ENCODE measurements at places on chromosomes 1 and 21.

GRCh38 chr1:206573319-206573718, 38.9 kb downstream of the EIF2D start:
- H3K27ac ChIP-seq, result no peak overlapping the region
- H3K4me3 ChIP-seq, result no peak overlapping the region
- peaks cover 28% of the 10 kb centered on the region for H3K4me1 ChIP-seq
- H3K36me3 ChIP-seq, result no peaks in the 10 kb centered on the region

- no peak overlapping the region for H3K27ac ChIP-seq
- H3K4me1 ChIP-seq, result no peaks in the 10 kb centered on the region
- DNase-seq, result no peak
Observed at GRCh38 chr1:219806642-219807041, 121.7 kb downstream of the SLC30A10 start.

DNA sequence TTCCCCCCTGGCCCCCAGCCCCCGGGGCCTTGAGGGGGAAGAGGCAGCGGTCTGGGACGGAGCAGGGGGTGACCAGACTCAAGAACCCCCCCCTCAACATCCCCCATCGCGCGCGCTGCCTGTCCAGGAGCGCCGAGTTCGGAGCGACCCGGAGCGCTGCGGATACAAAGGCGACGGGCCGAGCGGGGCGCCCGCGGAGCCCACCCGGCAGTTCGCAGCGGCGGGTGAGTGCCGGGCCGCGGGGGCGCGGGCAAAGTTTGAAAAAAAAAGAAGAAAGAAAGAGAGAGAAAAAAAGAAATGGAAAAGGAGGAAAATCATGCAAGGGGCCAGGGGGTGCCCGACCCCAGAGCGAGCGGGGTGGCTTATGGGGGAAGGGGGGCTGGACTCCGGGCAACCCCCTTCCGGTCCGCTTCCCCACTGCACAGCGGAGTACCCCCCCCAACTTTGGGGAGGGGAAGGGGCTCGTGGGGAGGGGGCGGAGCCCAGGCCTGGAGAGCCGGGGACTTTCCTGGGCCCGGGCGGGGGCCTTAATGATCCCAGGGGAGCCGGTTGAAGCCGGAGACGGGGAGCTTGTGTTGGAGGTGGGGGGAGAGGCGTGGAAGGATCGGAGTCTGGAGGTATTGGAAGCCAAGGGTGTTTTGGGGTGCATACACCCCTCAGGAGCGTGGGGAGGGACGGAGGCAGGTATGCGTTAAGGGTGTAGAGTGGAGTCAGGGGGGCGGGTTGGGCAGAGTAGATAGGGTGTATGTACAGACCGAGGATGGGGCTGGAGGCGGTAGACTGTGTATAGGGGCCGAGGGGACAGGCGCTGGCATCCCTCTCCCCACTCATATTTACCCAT, 502 bp downstream of the VANGL2 start:
- peak overlapping the region; percentile 88 for H3K27ac ChIP-seq
- H3K36me3 ChIP-seq, result no peaks in the 10 kb centered on the region
- no peak for DNase-seq

- H3K27ac ChIP-seq, result no peak overlapping the region
- H3K4me1 ChIP-seq, result no peaks in the 10 kb centered on the region
- DNase-seq, result no peak
Observed at GRCh38 chr1:162922201-162922600, 61.2 kb upstream of the CCDC190 start.

DNA sequence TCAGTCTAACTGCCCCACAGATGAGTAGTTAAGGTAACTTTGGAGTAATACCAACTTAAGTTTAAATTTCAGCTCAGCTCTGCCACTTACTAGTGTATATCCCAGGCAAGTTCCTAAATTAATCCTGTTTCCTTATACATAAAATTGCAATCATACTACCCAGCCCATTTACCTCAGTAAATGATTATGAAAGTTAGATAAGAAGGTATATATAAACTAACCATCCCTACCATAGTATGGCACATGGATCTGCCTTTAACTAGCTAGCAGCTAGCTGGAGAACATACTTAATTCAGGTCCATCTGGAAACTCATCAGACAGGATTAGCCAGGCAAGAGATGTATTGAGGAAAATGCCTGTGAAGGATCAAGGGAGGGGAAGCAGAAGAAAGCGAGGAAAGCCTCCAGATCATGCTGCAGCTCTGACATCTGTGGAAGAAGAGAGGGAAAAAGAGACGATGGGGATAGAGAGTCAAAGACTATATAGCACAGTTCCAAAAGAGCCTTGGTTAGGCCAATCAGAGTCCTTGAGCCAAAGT, 8.0 kb upstream of the JAK1 start:
- no peaks in the 10 kb centered on the region for H3K27me3 ChIP-seq
- H3K4me3 ChIP-seq, result no peak overlapping the region
- no peaks in the 10 kb centered on the region for H3K36me3 ChIP-seq
- H3K27ac ChIP-seq, result no peak overlapping the region
- no peak for DNase-seq
- H3K4me1 ChIP-seq, result no peaks in the 10 kb centered on the region

GRCh38 chr1:222021129-222021528, 279.2 kb upstream of the DUSP10 start:
- H3K4me3 ChIP-seq, result no peak overlapping the region
- DNase-seq, result no peak
- H3K4me1 ChIP-seq, result no peaks in the 10 kb centered on the region
- H3K27me3 ChIP-seq, result no peaks in the 10 kb centered on the region

- H3K4me1 ChIP-seq, result peaks cover 26% of the 10 kb centered on the region
- no peak for DNase-seq
- H3K4me3 ChIP-seq, result peak overlapping the region; percentile 80
- no peaks in the 10 kb centered on the region for H3K27me3 ChIP-seq
Observed at GRCh38 chr1:228735871-228736586, 750 bp downstream of the RHOU start.

GRCh38 chr1:246893191-246893939, 38.4 kb downstream of the AHCTF1 start:
- no peak overlapping the region for H3K27ac ChIP-seq
- no peaks in the 10 kb centered on the region for H3K27me3 ChIP-seq
- no peaks in the 10 kb centered on the region for H3K36me3 ChIP-seq
- no peak overlapping the region for H3K4me3 ChIP-seq
- no peak for DNase-seq
- no peaks in the 10 kb centered on the region for H3K4me1 ChIP-seq

DNA sequence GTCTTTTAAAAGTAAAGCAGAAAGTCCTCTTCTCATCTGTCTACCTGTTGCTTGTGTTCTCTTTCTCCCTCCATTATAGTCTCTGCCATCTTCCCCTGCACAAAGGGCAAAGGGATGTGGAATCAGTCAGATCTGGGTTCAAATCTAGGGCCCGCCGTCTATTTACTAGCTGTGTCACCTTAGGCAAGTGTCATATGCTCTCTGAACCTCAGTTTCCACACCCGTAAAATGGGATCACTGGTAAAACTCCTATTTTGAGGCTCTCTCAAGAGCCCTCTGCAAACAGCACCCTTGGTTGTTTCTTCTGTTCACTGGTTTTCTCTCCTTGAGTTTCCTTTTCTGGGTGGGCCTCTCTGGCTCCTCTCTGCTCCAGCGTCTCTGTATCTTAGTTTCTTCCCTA, 2.6 kb upstream of the PTPRU start:
- no peak overlapping the region for H3K4me3 ChIP-seq
- no peaks in the 10 kb centered on the region for H3K27me3 ChIP-seq
- peaks cover 24% of the 10 kb centered on the region for H3K4me1 ChIP-seq
- DNase-seq, result no peak
- no peak overlapping the region for H3K27ac ChIP-seq

- DNase-seq, result no peak
- no peak overlapping the region for H3K27ac ChIP-seq
- H3K36me3 ChIP-seq, result no peaks in the 10 kb centered on the region
- no peak overlapping the region for H3K4me3 ChIP-seq
- no peaks in the 10 kb centered on the region for H3K4me1 ChIP-seq
Observed at GRCh38 chr21:17858747-17859146, 39.6 kb upstream of the C21orf91 start.

GRCh38 chr1:158101927-158102326, 78.8 kb upstream of the CD1D start:
- H3K27me3 ChIP-seq, result no peaks in the 10 kb centered on the region
- no peaks in the 10 kb centered on the region for H3K36me3 ChIP-seq
- DNase-seq, result no peak
- H3K4me3 ChIP-seq, result no peak overlapping the region
- peaks cover 24% of the 10 kb centered on the region for H3K4me1 ChIP-seq
- no peak overlapping the region for H3K27ac ChIP-seq

GRCh38 chr1:59926381-59927123, at the start of gene CYP2J2:
Gene CYP2J2 (minus strand): TSS chr1:59926773. CDS start chr1:59926746, 27 bp downstream.
- H3K4me1 ChIP-seq, result peaks cover 11% of the 10 kb centered on the region
- no peak within 1 kb of the TSS for H3K27ac ChIP-seq
- H3K36me3 ChIP-seq, result no peaks in the 10 kb centered on the region
- no peak for DNase-seq

DNA sequence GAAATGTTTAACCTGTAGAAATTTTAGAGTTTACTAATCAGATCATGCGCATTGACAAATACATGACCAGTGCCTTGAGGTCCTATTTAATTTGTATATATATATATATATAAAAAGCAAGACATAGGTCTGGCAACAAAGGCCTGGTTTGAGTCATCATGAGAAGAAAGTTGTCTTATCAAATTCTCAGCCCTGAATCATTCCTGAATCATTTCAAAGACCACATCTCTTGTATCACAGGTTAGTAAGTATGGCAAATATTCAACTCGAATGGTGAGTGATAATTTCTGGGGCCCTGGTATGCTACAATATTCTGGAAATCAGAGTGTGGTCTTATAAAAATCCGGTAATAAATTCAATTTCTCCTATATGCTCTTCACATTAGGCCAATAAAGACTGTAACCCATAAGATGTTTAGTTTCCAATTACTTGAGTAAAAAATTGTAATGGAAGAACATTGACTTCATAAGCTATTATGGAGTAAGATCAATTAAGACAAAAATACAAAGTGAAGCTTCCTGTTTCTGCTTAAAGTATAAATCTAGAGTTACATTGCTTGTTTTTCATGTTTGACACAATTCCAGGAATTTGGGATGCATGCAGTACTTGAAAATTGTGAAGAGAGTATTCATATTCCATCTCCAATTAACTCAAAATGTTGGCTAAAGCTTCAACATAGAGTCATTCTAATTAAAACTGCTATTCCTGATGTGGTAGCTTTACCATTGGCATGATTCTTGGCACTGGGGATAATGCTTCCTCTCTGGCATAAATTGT, 309.4 kb downstream of the BRINP3 start:
- H3K4me3 ChIP-seq, result no peak overlapping the region
- H3K27ac ChIP-seq, result no peak overlapping the region
- DNase-seq, result no peak
- H3K27me3 ChIP-seq, result no peaks in the 10 kb centered on the region

GRCh38 chr1:60234776-60235175, 161.2 kb upstream of the C1orf87 start:
- no peak for DNase-seq
- no peaks in the 10 kb centered on the region for H3K36me3 ChIP-seq
- no peak overlapping the region for H3K27ac ChIP-seq
- no peaks in the 10 kb centered on the region for H3K27me3 ChIP-seq

DNA sequence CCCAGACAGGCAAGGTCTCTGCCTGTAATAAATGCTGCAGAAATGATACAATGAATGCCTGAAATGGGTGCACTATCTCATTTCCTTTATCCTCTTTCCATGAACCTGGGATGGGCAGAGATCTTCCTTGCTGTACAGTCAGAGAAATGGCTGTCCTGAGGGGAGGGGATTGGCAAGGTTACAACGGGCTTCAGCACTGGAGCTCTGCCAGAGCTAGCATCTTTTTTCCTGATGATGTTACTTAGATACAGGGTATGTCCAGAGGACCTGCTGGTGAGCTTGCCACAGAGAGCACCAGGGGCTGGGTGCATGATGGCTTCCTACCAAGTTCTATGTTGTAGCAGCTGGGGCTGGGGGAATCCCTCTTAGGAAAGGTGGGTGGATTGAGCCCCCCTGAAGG, 115.1 kb downstream of the PLXNA2 start:
- H3K36me3 ChIP-seq, result no peaks in the 10 kb centered on the region
- H3K27ac ChIP-seq, result no peak overlapping the region
- peaks cover 18% of the 10 kb centered on the region for H3K4me1 ChIP-seq
- no peak overlapping the region for H3K4me3 ChIP-seq
- DNase-seq, result no peak
- H3K27me3 ChIP-seq, result no peaks in the 10 kb centered on the region

GRCh38 chr1:85857991-85858390, 149.8 kb upstream of the ZNHIT6 start:
- H3K4me1 ChIP-seq, result no peaks in the 10 kb centered on the region
- no peak overlapping the region for H3K4me3 ChIP-seq
- no peak for DNase-seq
- no peaks in the 10 kb centered on the region for H3K36me3 ChIP-seq
- no peak overlapping the region for H3K27ac ChIP-seq

- peak overlapping the region; percentile 51 for H3K27ac ChIP-seq
- no peaks in the 10 kb centered on the region for H3K4me1 ChIP-seq
- no peaks in the 10 kb centered on the region for H3K36me3 ChIP-seq
- DNase-seq, result no peak
- H3K27me3 ChIP-seq, result no peaks in the 10 kb centered on the region
- no peak overlapping the region for H3K4me3 ChIP-seq
Observed at GRCh38 chr1:171663036-171663853, 10.8 kb upstream of the MYOC start.

DNA sequence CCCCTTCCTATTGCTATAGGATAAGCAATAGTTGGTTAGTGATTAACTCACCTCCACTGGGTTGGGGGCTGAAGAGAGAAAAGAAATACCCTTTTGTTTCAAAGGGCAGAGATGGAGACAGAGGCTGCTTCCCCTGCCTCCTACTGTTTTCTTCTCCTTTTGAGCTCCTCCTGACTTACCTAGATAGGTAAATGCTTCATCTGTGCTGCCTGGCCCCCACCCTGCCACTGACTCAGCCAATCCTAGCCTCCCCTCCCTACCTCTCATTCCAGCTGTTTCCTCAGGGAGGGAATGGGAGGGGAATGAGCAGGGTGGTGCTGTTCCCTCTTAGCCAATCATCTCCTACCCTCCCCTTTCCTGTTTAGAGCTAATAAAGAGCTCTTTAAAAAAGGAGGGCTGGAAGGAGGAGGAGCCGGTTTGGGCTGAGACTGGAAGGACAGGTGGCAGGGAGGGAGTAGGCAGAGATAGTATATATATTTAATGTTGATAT, at the start of gene C1orf116:
Gene C1orf116, minus strand, starts transcription at position 229 of the 490 bp plus-strand sequence. CDS start 5,158 bp downstream, outside the sequence.
- peak within 1 kb of the TSS; percentile 64 for H3K27ac ChIP-seq
- H3K36me3 ChIP-seq, result no peaks in the 10 kb centered on the region
- H3K4me3 ChIP-seq, result no peak within 1 kb of the TSS
- H3K4me1 ChIP-seq, result no peaks in the 10 kb centered on the region
- no peaks in the 10 kb centered on the region for H3K27me3 ChIP-seq

DNA sequence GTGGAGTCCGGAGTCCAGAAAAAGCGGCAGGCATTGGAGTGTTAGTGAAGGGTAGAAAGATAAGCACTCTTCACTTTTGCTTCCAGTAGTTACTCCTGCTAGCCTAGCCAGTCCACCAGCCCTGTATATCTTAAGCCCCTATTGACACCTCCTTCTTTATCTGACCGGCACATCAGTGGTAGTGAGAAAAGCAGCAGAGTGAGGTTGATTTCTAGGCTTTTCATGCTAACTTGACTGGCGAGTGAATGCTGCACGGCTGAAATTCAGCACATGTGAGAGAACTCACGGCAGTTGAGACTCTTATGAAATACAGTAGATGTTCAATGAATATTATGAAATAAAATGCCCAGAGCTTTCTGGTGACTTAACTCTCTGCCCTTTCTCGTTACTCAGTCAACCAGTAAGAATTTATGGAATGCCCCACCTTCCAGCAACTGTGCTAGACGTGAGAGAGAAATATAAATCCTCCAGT, 128.2 kb downstream of the CACHD1 start:
- no peaks in the 10 kb centered on the region for H3K36me3 ChIP-seq
- no peak for DNase-seq
- peaks cover 33% of the 10 kb centered on the region for H3K4me1 ChIP-seq
- no peaks in the 10 kb centered on the region for H3K27me3 ChIP-seq
- H3K27ac ChIP-seq, result no peak overlapping the region

Data from vagina (tissue), 2 donors.